ENCODE measurements at places on chromosomes 3 and 15.

DNA sequence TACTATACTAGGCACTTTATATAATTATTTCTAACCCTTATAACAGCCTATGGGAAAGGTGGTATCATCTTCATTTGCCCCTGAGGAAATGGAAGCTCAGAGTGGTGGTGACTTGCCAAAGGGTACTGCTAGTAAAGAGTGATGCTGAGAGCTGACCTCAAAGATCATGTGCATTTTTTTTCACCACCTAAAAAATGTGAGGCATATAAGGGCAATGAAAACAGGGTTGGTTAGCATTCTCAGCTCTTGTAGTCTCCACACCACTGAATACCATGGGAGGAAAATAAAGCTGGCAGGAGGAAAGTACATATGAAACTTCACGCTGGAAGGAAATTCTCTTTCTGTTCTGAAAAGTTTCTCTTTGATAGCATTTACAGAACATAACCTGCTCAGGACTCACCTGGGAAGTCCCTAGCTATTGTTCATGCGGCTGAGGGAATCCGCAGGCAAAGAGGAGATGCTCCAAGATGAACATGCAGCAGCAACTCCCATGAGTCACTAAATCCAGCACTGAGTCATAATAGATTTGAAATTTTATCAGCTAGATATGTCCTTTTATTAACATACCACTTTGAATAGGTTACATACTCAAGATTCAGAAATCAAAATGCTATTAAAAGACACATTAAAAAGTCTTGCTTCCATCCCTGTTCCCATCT is 17.3 kb downstream of the FAIM start:
- DNase-seq = no peak

- no peak for DNase-seq
These were observed 28.1 kb downstream of the OPA1 start for GRCh38 chr3:193621127-193621526.

- DNase-seq = peak; percentile 49
These were observed 199.1 kb downstream of the SI start for GRCh38 chr3:164879201-164879600.

- no peak for DNase-seq
These were observed 74.6 kb upstream of the LEKR1 start for GRCh38 chr3:156751461-156752025.

DNA sequence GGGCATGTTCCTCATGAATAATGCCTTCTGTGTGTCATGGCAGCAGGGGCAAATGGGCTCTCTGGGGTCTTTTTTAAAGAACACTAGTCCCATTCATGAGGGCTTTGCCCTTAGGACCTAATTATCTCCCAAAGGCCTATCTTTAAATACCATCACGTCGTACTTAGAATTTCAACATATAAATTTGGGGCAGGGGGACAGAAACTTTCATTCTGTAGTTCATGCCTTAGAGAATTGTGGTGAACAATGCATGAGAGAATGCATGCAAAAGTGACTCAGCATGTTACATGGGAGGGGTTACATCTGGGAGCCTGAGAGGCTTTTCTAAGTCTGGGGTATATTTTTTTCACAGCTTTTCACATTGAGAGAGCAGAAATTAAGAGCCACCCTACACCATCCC is 208.5 kb upstream of the ROPN1 start:
- no peak for DNase-seq

DNA sequence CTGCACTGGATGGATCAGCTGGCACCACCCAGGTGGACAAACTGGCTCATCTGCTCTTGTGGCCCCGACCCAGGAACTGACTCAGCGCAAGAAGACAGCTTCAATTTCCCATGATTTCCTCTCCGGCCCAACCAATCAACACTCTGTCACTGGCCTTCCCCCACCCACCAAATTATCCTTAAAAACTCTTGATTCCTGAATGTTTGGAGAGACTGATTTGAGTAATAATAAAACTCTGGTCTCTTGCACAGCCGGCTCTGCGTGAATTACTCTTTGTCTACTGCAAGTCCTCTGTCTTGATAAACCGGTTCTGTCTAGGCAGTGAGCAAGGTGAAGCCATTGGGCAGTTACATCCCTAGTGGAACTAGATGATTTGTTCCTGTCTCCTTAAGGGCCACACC is 16.1 kb downstream of the BDH1 start:
- no peak for DNase-seq

DNA sequence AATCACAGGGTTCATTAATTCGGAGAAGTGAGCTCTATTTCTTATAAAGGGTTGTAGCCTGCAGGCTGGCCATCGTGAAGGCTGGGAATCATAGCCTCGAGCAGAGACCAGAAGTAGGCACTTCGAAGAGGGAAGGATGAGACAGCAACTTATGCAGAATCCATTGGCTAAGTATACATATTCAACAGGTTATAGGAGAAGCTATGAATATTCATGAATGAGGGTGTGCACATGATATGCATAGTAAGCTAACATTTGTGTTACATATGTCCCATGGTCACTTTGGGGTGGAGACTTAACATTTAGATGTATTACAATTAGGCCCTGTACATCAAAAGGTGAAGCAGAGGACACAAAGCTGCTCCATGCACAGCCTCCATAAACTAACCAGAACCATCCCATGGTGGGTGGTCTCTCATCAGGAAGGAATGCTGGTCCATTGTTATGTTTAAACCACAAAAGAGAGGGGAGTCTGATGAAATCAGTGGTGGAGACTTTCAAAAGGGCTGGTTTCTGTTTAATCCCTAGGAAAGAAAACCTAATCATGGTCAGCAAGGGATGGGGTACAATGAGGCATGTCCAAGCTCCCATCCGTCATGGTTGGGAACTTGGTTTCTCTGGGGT is 80.8 kb upstream of the FHIT start:
- DNase-seq = no peak

GRCh38 chr15:42490291-42490670 is 660 bp downstream of the ZNF106 start:
- DNase-seq = no peak

GRCh38 chr3:186614266-186614596 is 1.4 kb downstream of the AHSG start:
- no peak for DNase-seq

DNA sequence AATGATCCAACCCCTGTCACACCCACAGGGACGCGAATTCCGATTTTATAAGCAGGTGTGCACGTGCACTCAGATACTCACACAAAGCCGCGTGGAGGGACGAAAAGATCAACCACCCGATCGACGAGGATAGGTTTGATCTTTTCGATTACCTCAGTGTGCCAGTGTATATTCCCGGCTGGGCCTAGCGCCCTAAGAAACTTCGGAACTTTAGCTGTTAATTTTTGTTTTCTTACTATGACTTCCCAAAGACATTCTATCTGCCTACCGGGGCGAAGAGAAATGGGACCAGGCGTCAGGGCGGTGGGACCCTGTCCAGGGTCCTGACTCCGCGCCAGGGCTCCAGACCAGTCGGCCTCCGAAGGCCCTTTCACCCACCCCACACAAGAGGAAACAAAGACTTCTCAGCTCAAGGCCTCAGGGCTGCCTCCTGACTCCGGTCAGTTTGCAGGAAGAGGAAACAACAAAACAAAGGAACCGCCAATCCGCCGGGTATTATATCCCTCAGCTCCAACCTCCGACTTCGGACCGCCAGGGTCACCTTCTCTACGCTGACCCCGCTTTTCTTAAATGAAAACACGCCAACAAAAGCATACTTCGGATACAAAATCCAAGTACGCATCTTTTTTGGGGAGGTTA is 6.8 kb downstream of the ONECUT1 start:
- DNase-seq = no peak

- no peak for DNase-seq
These were observed 100.3 kb downstream of the LRRK1 start for GRCh38 chr15:101019366-101019896.

DNA sequence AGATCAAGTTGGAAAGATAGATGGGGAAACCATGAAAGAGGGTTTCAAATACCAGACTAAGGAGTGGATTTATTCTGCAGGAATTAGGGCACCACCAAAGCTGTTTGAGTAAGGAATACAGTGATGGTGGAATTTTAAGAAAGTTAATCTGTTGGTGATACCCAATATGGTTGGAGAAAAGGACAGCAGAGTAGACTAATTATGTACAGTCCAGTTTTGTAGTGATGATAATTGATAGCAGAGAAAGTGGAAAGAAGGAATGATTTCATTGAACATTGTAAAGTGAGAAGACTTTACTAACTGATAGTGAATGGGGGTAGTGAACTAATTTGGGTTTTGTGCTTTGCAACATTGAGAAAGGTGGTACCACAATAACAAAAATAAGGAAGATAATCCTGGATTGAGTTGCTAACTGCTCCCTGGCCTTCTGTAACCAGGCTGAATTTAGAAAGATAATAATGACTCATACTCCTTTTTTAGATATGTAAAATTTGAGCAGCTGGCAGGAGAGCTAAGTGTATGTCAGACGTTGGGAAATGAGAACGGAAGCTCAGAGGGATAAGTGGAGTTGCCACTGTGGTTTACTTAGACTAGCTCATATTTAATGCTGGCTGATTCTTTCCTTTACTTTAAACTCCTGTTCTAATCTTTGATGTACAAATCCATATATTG is 16.9 kb downstream of the TCAIM start:
- no peak for DNase-seq

DNA sequence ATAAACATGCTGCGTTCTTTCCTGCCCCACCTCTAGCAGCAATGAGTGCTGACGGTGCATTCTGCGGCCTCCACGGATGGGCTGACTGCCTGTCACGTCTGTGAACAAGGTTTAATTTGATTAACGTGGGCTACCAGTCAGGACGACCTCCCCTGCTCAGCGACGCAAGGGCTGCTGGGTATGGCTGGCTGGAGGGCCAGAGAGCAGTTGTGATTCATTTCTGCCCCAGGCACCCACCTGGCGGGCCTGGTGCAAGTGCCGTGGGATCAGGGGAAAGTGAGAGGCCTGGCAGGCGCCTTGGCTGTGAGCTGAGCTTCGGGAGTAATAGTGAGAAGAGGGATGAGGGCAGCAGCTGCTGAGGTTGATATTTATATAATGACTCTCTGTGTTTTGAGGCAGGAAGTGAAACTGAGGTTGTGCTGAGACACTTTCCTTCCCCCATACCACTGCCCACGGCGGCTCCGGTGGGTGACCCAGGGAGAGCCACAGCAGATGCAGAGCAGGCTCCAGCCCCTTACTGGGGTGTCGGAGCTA is 190.4 kb upstream of the BCL6 start:
- DNase-seq = no peak

- no peak for DNase-seq
These were observed 49.6 kb downstream of the SCN5A start for GRCh38 chr3:38599886-38600285.

- no peak for DNase-seq
These were observed 31.1 kb downstream of the CYFIP1 start for GRCh38 chr15:22949074-22949547.

GRCh38 chr3:182710557-182711157 is 82.6 kb upstream of the ATP11B start:
- DNase-seq = peak; percentile 34

DNA sequence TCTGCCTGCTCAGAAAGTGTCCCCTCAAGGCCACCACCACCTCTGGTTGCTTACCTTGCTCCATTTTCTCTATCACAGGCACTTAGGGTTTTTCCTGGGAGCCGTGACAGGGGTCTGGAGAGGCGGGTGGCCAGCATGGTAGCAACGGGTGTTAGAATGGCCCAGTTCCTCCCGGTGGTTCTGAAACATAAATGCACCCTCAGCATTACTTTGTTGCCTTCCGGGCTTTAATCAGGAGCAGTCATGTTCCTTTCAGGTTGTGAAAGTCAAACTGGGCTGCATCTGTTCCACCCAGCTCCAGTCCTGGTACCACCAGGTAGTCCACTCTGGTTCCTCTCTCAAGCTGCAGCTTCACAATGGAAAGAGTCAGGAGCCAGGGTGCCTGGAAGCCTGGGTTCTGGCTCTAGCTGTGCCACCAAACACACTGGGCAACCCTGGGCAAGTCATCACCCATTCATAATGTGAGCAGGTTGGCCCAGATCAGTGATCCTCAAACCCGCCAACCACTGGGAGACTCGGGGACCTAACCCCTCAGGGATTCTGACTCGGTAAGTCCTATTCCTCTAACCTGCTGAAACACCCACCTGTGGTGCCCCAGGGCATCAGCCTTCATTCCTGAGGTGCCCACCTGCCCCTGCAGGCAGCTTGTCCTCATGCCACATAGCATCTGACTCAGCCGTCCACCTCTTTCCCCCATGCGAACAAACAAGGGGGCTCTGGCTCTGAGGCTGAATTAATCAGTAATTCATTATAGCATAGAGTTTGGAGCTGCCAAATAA is 9.3 kb downstream of the BDH1 start:
- no peak for DNase-seq

DNA sequence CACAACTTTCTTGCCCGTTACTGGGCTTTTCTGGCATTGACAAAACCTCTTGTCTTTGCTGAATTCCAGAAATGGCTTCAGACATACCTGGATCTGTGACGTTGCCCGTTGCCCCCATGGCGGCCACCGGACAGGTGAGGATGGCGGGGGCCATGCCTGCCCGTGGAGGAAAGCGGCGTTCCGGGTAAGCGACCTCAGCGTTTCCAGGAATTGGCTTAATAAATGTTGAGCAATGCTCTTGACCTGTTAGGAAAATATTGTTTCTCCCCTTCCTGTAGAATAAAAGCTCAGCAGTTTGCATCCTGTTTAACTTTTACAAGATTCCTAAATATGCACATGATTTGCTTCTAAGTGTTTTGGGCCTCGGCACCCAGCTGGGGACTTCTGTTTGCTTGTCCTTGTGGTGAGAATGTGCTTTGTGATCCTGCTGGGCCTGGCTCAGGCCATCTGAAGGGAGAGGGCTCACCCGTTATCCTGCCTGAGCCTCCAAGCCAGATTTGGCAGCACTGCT is 46.7 kb downstream of the ARNT2 start:
- DNase-seq = no peak

DNA sequence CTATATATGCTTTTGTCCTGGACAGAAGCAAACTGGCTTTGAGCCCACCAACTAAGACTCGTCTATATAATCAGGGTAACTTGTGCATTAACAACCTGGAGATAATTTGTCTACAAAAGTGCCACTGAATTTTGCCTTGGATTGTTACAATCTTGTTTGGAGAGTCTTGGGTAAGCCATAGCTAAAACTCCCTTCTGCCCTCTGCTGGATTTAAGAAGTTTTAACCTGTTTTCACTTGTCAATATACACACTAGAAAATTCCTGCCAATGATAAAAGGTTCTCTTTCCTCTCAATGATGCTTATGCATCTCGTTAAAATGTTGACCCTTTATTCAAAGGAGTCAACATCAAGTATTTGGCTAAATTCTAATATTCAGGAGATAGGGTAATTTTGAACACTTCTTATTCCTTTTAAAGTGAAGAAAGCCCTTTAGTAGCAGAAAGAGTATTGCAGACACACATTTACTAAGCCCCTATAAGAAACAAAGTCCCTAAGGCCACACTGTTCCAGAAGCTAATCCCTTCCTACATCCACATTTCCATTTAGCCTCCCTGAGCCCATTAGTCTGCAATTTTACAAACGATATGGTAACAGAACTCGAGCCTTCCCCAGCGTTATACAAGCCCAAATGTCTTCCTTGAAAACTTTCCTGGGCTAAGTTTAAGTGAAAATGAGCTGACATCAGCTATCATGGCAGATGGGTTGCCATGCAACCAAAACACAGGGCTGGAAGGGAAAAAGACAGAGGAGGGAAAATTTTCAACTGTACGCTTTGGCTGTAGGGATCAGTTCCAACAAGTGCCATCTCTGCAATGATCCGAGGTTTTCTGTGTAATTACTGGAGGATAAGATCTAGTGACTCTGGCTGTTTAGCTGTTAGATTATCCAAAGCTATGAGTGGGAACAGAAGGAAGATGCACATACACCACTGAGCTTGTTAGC is 75.9 kb upstream of the FGF12 start:
- peak; percentile 53 for DNase-seq
